ENCODE measurements at places on chromosomes 3 and 15.

GRCh38 chr3:166362698-166363097 is 525.5 kb upstream of the BCHE start:
- no peak for DNase-seq

DNA sequence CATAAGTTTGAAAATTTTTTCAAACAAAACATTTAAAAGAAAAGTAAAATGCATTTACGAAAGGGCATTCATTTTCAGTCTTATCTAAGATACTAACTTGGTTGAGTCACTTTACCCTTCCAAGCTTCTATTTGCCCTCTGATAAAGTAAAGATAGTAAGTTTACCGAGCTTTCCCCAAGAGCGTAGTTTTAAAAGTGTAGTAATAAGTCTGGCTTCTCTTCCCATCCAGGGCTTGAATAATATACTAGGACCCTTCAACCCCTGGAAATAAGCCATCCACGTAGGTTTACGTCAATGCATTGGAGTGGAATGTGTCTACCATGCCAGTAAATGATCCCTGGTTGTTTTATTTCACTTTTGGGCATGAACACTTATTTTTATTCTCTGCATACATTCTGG is 608.3 kb downstream of the NTRK3 start:
- no peak for DNase-seq

DNA sequence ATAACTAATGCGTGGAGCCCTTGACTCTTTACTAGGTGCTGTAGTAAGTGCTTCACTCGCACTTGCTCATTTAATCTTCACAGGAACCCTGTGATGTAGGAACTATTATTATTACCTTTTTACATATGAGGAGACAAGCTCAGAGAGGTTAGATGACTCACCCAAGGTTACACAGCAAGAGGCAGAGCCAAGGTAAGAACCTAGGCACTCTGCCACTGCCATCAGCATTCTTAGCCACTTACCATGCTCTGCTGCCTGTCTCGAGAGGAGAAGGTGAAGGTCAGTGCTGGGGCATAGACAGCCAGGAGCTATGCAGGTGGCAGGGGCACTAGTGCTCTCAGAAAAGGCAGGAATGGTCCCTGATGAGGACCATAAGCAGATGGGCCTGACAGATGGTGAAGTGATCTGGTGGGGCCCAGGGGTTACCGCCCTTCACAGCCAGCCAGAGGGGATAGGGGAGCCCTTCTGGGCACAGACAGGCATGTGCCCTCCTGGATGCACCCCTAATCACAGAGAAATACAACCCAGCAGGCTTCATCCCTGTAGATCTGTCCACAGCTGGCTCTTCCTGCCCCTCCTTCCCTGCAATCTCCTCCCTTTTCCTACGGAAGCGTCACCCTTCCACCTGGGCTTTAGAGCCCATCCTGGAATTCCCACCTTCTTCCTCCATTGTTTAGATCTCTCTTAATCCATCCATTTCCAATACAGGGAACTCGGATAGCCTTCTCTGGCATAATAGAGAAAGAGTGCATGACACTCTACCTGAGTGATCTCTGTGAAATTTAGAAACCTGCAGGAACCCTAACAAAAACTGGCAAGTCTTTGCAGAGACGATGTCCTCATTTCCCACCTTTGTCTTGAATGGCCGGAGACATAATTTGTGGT is 26.9 kb downstream of the ABTB1 start:
- DNase-seq: no peak

DNA sequence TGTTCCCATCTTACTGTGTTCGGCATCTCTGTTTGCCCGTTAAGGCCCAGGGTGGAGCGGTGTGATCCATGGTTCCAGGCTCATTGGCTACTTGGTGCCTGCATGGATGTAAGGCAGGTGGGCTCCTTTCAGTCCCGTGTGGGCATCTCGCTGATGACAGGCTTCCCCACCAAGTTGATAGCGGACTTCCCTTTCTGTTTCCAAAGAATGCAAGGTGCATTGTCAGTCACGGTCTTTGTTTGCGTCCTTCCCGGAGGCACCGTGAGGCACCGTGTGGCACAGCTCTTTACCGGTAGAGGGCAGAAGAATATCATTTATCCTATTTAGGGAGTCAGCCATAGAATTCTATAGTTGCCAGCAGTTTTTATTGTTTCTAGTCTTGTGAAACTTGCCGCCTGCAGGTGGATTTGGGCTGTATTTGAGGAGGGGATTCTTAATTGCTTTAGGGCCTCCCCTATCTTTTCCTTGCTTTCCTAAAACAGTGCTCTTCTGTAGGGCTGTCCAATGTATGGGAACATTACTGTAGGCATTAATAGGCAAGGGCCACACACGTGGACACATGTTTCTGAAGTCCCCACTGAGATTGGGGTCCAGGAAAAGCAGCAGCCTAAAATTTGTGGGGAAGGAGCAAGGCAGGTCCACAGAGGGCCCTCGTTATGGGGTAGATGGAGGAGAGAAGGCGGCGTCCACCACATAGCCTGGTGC is 244.1 kb downstream of the SLCO3A1 start:
- no peak for DNase-seq

- no peak for DNase-seq
These were observed 87.1 kb downstream of the RARB start for GRCh38 chr3:25515171-25515570.

GRCh38 chr15:38164061-38164460 is 88.6 kb upstream of the SPRED1 start:
- no peak for DNase-seq

- no peak for DNase-seq
These were observed 14.4 kb downstream of the NGLY1 start for GRCh38 chr3:25768851-25769250.

DNA sequence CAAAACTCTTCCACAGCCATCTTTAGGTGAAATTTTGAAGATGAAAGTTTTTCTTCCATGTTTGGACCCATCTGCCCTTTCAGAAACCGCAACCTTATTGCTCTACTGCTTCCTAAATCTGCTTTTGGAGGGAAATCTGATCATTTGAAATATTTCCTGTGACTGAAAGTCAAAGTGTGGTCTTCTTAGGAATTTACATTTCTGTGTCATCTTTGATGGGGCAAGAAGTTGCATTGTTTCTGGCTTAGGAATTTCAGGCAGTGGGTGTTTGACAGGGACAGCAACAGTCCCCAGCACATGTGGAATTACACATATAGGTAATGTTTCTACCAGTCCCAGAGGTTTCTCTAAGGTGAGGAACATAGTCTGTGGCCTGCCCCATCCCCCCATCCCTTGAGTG is 5.3 kb upstream of the TYRO3 start:
- DNase-seq: no peak
